Stimulated activated CD4-positive, alpha-beta T cell treated with anti-CD3 and anti-CD28 coated beads, TNF-alpha, amount 100 ng/mL, for 24 hours (primary cell): ENCODE measurements at places on chromosomes 2 and 18.

GRCh38 chr2:36002941-36003340 is 352.6 kb upstream of the CRIM1 start:
- no peak for DNase-seq

DNA sequence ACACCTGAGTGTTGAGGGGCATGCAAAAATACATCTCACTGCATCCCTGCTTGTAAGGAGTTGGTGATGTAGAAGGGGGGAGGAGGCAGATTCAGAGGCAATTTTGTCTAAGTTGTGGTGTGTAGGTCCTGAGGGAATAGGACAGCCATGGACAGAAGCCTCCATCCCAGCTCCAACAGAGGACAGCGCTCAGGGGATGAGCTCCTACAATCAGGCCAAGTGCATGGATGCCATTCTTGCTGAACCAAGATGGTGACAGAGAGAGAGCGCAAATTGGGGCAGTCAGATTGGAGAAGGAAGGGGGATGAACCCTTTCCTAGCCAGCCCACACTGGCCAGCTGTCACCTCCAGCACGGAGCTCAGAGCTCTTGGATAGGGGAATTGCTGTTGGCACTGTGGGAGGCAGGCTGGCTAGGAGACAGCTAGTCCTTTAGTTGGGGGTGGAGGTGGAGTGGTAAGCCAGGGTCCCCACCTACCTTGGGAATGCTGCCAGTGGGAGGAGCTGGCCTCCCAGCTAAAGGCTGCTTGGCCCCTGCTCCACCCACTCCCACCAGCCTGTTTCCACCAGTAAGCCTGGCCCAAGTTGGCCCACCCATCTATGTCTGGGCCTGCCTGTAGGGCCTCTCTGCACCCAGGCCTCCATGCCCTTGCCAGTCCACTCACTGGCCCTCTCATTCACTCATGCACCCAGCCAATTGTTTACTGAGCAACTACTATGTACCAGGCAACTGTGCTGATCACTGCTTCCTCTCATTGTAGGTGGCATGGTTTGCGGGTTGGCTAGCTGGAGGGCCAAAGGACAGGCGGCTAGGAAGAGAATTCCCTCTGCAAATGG is 2.5 kb upstream of the PER2 start:
- DNase-seq = no peak

- no peak for DNase-seq
These were observed 8.9 kb upstream of the SPDYA start for GRCh38 chr2:28801726-28802125.

DNA sequence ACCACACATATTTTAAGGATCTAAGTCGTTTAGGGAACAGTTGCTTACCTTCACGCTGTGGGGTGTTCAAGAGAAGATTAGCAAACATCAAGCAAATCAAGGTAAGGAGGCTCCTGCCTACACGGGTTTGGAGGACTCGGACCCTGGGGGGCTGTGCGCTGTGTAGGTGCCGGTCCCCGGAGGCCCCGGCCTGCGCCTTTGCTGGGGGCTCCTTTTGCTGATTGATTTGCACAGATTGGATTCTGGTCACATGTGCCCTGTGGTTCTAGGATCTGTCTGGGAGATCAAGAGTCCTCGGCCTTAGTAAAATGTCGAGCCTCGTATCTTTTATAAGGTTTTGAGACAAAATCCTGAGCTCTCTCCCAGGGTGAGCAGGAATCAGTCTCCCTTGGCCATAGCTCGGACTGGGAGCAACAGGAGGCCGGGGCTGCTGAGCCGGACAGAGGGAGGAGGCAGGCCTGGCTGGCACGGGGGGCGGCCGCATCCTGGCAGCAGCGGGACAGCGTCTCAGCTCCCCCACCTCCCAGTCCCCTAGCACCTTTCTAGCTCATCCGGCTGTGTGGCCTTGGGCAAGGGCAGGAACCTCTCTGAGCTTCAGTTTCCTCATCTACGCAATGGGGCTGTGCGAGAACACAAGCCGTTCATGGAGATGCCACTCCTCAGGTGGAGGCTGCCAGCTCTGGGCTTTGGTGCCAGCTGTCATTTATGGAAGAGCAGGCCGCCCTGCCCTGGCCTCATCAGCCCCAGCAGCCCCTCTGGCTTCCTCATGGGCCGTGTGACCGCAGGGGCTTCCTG is 147.2 kb downstream of the MBP start:
- DNase-seq = no peak

DNA sequence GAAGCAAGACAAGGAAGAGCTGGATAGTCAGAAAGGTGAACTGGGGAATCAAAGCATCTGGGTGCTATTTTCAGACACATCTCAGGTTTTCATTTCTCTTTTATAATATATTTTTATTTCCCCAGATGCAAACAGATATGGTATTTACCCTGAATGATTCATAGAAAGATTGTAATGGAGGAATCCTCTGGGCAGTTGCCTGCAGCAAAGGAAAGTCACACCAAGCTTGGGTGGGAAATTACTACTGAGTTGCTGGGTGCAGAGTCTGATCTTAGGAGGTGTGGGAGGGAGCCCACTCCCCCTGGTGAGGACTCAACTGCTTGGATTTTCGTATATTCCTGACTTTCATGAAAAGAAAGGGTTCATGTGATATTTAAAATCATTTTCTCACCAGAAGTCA is 2.1 kb downstream of the EFR3B start:
- no peak for DNase-seq

DNA sequence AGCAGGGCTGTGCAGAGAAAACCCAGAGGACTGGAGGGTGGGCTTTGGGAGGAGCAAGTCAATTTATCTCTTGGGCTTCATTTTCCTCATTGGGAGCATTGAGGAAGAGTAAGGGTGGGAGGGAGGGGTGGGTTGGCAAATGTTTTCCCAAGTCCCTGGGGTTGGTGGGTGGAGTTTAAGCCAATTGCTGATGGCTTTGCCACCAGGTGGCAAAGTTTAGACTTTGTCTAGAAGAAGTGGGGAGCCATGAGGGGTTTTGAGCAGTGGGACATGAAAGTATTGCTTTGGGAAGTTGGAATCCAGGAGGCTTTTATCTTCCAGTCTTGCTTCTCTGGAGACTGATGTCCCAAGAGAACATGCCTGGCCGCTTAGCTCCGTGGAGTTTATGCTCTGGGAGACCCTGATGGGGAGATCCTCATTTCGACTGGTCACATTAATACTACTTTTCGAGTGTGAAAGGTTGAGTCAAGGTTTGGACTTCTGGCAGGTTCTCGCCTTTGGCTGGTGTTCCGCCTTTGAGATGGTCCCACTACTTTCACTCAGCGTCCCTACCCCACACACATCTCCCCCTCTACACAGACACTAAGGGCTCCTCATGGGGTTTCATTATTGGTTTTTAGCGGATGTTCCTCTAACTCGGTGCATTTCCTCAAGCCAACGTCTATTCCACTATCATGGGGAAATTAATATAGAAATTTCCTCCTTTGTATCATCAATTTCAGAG is 126.7 kb downstream of the PRKCE start:
- no peak for DNase-seq

- DNase-seq = no peak
These were observed 113.4 kb downstream of the AP1S3 start for GRCh38 chr2:223723954-223724411.

- DNase-seq = no peak
These were observed 17.6 kb upstream of the MAP4K4 start for GRCh38 chr2:101679801-101680487.

- DNase-seq = no peak
These were observed 81.9 kb downstream of the WDSUB1 start for GRCh38 chr2:159204381-159205144.

GRCh38 chr18:46130061-46130460 is 25.9 kb downstream of the HAUS1 start:
- DNase-seq = no peak

DNA sequence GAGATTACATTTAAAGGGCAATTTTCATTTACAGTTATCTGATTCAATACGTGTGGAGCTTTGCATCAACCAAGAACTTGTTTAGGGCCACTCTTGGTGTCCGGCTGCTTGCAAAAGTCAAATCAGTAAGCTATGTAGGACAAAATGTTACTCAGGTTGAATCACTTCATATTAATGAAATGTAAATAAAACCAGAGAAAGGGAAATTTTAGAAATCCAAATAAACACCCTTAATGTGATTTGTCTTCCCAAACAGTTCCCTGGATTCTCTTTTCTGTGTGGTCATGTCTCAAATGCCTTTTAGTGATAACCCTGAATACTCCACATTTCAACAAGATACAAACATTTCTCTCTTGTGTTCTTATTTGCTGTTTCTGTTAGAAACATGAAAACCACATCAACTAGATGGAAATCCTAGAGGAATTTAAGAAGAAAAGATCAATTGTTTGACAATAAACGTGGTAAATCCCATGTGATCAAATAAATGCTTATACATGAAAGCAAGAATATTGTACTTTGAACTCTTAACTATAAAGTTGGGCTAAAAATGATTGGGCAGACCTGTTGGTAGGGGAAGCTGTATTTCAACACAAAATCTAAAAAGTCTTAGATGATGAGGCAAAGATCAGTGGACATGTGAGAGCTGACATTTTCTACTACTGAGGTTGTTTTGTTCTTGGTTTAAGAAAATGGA is 101.3 kb downstream of the CDC42EP3 start:
- DNase-seq = no peak

DNA sequence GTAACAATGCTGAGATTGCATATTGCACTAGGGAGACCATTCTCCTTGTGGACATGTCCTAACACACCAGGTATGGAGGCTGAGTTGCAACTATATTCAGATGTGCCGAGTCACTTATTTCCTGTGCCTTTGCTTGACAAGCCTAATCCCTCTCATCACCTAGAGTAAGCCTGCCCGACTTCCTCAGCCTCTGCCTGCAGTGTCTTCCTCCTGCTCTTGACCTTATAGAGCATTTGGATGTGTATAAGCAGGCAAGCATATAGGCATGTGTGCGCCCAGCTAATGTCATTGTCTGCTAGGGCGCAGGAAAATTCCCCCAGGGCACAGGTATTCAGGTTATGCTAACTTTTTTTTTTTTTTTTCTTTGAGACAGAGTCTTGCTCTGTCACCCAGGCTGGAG is 316.9 kb downstream of the CDH2 start:
- DNase-seq = no peak

DNA sequence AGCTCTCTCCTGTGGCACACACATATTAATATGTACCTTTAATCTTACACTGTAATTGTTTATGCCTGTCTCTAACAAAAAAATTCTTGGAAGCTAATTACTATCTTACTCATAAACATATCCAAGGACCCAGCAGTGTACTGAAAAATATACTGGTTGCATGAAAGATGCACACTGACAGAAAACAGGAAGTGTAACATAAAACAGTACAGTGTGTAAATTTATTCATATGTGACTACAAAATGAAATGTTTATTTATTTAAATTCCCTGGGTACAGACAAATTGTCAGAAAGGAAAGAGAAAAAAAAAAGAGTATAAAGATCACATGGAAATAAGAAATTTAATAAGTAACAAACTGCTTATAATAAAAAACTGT is 28.5 kb downstream of the TMEM131 start:
- DNase-seq = no peak
